ENCODE measurements at places on chromosomes 6 and 20.

GRCh38 chr20:32792731-32793458, 26.9 kb upstream of the MAPRE1 start:
- no peak for DNase-seq

GRCh38 chr6:39214120-39214813, 15.0 kb downstream of the KCNK5 start:
- no peak for DNase-seq

- DNase-seq = no peak
Measured at GRCh38 chr20:32285082-32285620, 7.7 kb downstream of the KIF3B start.

DNA sequence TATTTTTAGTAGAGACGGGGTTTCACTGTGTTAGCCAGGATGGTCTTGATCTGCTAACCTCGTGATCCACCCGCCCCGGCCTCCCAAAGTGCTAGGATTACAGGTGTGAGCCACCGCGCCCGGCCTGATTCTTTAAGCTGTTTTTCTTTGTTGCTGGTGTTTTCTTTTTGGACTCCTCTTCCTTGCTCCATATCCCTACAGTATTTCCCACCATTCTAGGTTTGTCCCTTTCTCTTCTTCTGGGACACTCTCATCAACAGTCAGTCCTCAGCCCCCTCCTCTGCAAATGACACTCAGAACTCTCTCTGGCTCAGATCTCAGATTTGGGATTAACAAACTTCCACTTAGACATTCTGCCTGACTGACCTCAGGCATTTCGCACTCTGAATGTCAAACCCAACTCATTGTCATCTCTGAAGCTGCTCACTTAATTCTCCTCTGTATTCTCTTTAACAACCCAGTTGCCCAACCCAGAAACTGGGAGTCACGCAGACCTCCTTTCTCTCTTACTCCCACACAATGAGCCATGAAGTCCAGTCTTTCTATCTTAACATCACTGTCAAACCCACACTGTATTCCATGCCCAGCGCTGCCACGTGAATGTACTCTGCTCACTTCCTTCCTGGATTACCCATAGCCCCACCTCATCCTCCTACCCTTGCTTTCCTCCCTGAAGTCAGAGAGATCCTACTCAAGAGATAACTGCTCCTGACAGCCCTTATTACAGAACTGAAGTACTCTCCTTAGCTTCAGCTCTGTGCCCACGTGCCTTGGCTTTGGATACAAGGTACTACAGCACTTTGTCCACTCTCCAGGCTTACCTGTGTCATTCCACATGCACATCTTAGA, 2.6 kb downstream of the MPIG6B start:
- DNase-seq = no peak

DNA sequence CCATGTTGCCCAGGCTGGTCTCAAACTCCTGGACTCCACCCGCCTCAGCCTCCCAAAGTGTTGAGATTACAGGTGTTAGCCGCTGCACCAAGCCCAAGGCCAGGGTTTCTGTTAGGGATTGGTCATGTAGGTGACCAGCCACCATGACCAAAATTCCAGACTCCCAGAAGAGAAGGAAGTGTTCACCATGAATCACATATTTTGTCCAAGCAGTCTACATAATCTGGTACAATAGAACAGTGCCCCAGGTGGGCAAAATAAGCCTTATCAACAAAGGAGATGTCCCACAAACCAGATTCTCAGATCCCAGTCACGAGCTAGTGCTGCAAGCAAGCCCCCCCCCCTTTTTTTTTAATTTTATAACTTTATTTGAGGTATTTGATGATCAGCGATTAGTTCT, 20.0 kb downstream of the ZNF341 start:
- no peak for DNase-seq
